ENCODE measurements at places on chromosomes 1 and 21. TPM values are rescaled to one million over a fixed set of nuclear protein-coding genes. Genes with fewer than 3 reads are reported as not detected.

The RAB7B gene
- 3.1 TPM for total RNA-seq

The C1orf116 gene
- total RNA-seq = not detected

The FAM177B gene
- not detected for total RNA-seq

The TXLNA gene
- 108 TPM for total RNA-seq

The DNTTIP2 gene
- total RNA-seq = 38.3 TPM

The DSTYK gene
- 16.1 TPM for total RNA-seq

The ASTN1 gene
- not detected for total RNA-seq

The DHRS3 gene
- 234 TPM for total RNA-seq

The SLC35F3 gene
- total RNA-seq = not detected

The RNF2 gene
- total RNA-seq = 22.8 TPM

The CTH gene
- total RNA-seq = 3.9 TPM

The HMGCS2 gene
- not detected for total RNA-seq

The BROX gene
- 51.0 TPM for total RNA-seq

The IRF6 gene
- 0.19 TPM for total RNA-seq

The LMOD1 gene
- total RNA-seq = 25.7 TPM

The RCSD1 gene
- total RNA-seq = 1.7 TPM

The LAPTM5 gene
- total RNA-seq = 0.28 TPM

The LDLRAP1 gene
- 21.1 TPM for total RNA-seq

The CR1L gene
- not detected for total RNA-seq

The CLDN17 gene
- total RNA-seq = not detected

The CFAP126 gene
- total RNA-seq = not detected

The CFH gene
- 320 TPM for total RNA-seq

The ADGRL2 gene
- total RNA-seq = 226 TPM

The C8B gene
- not detected for total RNA-seq

The MYOG gene
- total RNA-seq = not detected

The ARHGAP30 gene
- not detected for total RNA-seq

The OR2M3 gene
- not detected for total RNA-seq

The ELF3 gene
- 2.5 TPM for total RNA-seq

The NBPF4 gene
- not detected for total RNA-seq

The MAP3K21 gene
- total RNA-seq = 0.19 TPM

The CASQ1 gene
- under 0.01 TPM for total RNA-seq

The RGS5 gene
- 388 TPM for total RNA-seq

The RAB13 gene
- total RNA-seq = 134 TPM

The CLEC20A gene
- total RNA-seq = not detected

The RHD gene
- total RNA-seq = under 0.01 TPM

The CFHR2 gene
- not detected for total RNA-seq

The U2AF1 gene
- 13.5 TPM for total RNA-seq
